Sciatic nerve (tissue), 2 donors: ENCODE measurements at places on chromosomes 6 and 20. TPM values are rescaled to one million over a fixed set of nuclear protein-coding genes. Genes with fewer than 3 reads are reported as not detected.

The SLC17A2 gene
- not detected for total RNA-seq

GRCh38 chr20:22963581-22963980 is 71.5 kb upstream of the SSTR4 start:
- no peak for DNase-seq

GRCh38 chr6:24358219-24358821 is 461 bp upstream of the DCDC2 start:
- no peak for DNase-seq

- no peak for DNase-seq
Observed at GRCh38 chr6:106692819-106693208, 63.4 kb downstream of the QRSL1 start.
